ENCODE measurements at places on chromosomes 6 and 20.

DNA sequence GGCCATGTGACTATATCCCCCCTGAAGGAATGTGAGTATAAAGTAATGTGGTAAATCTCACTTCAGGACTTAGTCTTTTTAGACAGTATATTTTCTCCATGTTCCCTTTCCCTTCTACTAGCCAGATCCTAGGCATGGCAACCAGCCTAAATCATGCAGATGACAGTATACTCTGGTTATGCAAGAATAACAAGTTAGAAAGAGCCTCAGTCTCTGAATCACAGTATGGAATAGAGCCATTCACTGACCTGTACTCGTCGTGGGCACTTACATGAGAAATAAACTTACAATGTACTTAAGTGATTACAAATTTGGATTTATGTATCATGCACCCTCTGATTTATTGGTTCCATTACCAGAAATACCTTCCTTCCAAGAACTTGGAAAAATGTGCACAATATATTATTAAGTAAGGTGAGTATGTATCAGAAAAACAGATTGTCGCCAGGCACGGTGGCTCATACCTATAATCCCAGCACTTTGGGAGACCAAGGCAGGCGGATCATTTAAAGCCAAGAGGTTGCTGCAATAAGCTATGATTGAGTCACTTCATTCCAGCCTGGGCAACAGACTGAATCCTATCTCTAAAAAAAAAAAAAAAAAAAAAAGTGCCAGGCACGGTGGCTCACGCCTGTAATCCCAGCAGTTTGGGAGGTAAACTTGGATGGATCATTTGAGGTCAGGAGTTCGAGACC, 25.1 kb upstream of the FAM8A1 start:
- DNase-seq: no peak

- no peak for DNase-seq
Observed at GRCh38 chr6:114375541-114376192, 32.8 kb upstream of the HS3ST5 start.

DNA sequence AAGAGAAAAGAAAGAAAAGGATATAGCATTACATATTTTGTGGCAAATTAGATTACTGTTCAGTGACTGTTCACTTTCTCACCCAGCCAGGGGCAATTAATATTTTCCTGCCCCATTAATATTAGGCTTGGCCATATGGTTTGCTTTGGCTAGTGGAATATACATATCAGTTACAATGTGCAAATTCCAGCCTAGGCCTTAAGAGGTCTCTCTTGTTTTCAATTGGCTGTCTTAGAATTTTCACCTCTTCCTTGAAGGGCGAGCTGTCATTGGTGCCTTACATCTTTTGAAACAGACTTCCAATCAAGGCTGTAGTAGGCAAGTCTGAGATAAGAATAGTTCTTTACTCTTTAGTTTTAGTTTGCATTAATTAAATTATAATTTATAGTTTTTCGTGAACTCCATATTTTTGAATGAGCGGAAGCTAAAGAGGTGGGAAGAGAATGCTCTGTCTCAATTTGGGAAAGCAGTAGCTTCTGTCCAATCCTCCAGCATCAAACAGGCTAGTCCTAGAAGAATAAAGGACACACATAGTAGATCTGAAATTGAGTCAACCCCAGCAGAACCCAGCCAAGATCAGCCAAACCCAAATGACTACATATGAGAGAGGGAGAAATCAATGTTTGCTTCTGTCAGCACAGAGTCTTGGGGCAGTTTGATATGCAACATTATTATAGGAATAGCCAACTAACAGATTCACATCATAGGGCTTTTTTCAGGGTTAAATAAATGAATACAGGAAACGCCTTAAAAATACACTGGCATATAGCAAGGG, 6.3 kb upstream of the CSNK2A1 start:
- DNase-seq: no peak

DNA sequence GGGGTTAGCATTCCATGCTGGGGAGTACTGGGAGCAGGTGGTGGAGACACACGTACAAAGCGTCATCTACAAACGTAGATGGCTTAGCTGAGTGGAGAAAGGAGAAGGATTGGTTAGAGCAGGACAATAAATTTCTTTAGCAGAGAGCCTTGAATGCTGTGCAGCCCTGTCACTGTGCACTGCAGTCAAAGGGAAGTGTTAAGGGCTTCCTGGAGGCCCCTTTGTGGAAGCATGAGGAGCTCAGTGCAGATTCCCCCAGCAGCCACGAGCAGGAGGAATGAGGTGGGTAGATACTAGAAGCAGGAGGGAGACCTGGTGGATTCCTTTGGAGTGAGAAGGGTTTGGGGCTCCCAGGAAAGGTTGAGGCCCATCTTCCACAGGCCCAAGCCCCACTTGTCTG, 6.1 kb upstream of the TREML4 start:
- DNase-seq: no peak

DNA sequence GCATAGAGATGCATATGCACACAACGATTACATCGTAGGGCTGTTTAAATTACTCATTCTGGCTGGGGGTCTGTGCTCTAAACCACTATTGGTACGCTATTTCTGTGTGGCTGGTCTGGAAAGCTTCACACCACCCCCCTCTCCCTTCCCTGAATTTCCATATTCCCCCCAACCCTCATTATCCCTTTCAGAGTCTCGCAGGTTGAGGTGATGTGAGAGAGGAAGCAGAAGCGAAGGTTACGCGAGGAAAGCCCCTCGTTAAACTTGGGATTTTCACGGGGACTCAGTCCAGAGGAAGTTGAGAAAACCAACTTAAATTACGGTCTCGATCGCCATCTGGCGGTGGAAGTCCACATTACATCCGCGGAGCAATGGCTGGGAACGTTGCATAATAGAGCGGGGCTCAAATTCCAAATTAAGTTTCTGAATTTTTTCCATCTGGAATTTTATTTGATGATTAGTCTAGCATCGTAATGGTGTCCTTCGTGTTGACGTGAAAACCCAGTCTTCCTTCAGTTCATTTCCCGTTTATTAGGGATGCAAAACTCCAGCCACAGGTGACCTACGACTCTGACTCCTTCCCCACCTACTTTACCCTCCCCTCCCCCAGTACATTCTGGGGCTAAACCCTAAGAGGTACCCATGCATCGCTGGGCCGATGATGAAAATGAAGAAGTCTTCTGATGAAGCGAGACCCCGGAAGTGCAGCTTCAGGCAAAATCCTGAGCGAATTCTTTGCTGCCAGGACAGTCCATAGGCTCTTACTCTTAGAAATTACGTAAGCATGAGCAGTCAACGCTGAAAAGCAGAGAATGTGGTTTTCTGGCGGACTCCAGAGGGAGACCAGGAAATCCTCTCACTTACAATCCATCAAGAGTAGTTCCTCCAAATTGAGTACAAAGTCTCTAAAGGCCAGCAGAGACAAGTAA, 19.7 kb downstream of the HLA-DOB start:
- peak; percentile 45 for DNase-seq

DNA sequence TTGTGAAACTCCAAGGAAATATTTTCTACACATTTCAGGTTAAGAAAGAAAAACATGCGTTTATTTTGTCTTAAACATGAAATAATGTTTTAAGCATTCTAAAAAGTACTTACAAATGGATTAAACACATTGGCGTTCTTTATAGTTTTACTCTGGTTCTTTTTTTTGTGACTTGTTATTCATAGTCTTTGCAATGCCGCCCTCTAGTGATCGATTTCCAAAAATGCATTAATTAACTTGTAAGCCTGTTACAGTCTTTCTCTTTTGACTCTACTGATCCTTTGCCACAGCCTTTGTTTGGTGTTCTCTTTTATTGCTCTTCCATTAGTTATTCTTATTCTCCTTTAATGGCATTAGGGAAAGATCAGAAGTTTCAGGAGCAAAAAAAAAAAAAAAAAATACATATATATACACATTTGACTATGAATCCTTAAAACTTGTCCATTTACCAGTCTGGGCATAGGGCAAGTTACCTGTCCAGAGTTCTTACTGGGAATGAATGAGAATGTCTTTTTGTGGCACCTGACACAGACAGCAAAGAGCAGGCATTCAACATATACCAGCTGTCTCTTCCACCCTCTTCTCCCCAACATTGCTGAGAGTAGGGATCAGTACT, 59.9 kb downstream of the MACROD2 start:
- peak; percentile 62 for DNase-seq

- no peak for DNase-seq
Observed at GRCh38 chr20:56631318-56631989, 2.3 kb downstream of the TFAP2C start.

DNA sequence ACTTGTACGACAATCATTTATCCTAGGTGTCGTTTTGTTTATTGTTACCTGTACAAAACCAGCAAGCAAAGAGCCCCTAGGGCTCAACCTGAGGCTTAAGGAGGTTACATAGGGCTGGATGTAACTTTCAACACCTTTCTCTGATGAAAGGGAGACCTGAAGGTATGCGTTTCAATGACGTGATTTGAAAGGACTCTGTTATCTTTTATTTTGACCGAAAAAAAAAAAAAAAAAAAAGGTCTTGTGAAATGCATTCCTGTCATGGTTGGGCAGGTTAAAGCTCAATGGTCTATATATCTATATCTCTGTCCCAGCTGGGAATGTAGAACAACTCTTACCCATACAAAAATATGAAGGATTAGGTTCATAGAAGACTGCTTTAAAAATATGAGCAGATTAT, 78.7 kb upstream of the SASH1 start:
- no peak for DNase-seq

- DNase-seq: peak; percentile 50
Observed at GRCh38 chr6:18276610-18277236, 12.4 kb upstream of the DEK start.

DNA sequence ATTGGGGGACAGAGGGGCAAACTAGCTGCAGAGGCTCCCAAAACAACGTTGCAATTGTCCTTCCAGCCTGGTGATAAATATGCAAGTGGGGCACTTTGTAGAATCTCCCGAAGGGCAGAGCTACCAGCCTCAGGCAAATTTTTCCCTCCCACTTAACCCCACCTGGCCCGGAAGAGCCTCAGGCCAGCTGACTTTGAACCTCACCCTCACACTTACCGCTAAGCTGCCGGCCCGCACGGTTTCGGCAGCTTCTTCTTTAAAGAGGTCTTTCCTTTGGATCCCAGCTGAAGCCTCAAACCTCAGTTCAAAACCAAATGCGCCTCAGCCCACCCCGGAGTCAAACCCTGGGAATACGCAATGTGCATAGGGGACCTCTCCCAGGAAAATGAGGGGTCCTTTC, 2.5 kb downstream of the OVOL2 start:
- no peak for DNase-seq

GRCh38 chr20:32984631-32985354, 19.4 kb downstream of the SUN5 start:
- no peak for DNase-seq

DNA sequence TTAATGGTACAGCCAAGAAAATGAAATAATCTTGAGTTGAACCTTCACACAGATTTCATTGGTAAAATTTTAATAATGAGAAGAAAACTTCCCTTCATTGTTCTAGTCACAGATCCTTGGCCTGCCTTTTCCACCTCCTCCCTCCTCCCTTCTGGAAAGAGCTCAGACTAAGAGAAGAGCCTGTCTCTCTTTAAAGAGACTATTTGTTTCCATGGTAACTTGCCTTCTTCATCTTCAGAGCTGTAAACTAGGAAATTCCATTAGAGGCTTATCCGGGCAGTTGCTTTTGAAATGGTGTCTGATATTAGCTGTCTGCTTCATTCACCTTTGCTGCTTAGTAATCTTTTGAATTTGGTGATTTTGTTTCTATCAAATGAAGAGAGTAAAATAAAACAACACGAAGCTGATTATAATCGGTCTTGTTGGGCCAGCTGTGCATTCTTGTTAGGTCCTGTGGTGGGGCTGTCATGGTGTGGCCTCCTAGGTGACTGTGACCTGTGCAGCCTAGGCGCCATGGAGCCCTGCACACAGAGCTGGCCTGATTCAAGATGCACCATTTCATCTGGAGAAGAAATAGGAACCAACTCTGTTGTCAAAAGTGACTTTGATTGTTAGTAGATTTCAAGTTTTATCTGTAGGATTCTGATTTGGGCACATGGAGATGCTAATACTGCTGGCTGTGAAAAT, 96.7 kb downstream of the MAP3K7 start:
- DNase-seq: no peak

- no peak for DNase-seq
Observed at GRCh38 chr20:51431321-51431720, 111.2 kb downstream of the NFATC2 start.

- DNase-seq: no peak
Observed at GRCh38 chr6:110359556-110359955, 1.4 kb upstream of the METTL24 start.

DNA sequence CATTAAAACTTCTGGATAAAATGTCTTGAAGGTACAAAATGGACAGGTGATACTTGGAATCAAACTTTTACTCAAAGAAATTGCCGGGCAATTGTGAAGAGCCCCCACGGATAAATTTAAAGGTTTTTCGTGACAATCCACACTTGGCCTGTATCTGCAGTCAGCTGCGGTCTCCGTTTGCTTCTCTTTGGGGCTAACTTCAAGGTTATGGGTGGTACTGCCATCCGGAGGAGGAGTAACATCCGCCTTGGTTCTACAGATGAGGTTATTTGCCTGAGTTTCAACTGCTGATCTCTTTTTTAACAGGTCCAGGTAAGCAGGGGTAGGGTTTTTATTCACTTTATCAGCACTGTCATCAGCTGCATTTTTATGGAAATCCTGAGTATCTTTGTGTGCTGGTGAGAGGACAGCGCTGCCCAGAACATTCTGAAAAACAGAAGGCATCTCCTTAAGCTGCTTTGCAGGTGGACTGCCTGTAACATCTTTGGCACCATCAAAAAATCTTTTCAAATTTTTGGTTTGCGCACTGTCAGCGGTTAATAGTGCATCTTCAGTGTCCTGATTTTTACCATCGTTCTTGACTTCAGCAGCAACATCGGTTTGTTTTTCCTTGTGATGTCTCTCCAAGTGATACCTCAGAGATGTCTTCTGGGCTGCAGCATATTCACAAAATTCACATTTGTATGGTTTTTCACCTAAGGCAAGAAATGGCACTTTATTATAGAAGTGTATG, 16.9 kb downstream of the ZNF217 start:
- no peak for DNase-seq

GRCh38 chr6:93792746-93793145, 373.4 kb upstream of the EPHA7 start:
- DNase-seq: no peak

DNA sequence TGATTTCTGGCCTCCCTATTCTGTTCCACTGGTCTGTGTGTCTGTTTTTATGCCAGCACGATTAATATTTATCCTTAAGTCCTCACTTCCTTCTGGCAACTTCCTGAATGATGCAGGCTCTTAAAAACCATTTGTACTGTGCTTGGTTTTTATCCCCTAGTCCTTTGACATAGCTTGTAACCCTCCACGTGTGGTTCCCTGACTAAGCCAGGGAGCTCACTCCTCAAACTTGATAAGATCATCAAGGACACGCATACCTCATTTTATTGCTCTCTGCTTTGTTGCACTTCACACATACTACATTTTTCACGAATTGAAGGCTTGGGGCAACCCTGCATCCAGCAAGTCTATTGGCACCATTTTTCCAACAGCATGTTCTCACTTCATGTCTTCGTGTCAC, 166.4 kb upstream of the UST start:
- no peak for DNase-seq
